ENCODE measurements at places on chromosomes 12 and 14. TPM values are rescaled to one million over a fixed set of nuclear protein-coding genes. Genes with fewer than 3 reads are reported as not detected.

The RAB15 gene
- 17.9 TPM for total RNA-seq

The KLHL33 gene
- total RNA-seq: not detected

The GLT8D2 gene
- 1.9 TPM for total RNA-seq

The FLRT2 gene
- total RNA-seq: 13.5 TPM

The CLEC4E gene
- total RNA-seq: not detected

The FAM90A1 gene
- not detected for total RNA-seq

The EP400 gene
- 73.4 TPM for total RNA-seq

The EMP1 gene
- total RNA-seq: 0.30 TPM

The RAD51AP1 gene
- 48.2 TPM for total RNA-seq

The CGRRF1 gene
- 23.8 TPM for total RNA-seq

The ETFBKMT gene
- 2.2 TPM for total RNA-seq

The ITGB7 gene
- not detected for total RNA-seq

The IL23A gene
- total RNA-seq: not detected

The DAO gene
- not detected for total RNA-seq
